Central memory CD8-positive, alpha-beta T cell (primary cell): ENCODE measurements at places on chromosomes 6 and 20.

- H3K4me3 ChIP-seq, result no peak overlapping the region
- DNase-seq, result no peak
- H3K27me3 ChIP-seq, result no peaks in the 10 kb centered on the region
- no peaks in the 10 kb centered on the region for H3K4me1 ChIP-seq
- no peaks in the 10 kb centered on the region for H3K36me3 ChIP-seq
- H3K27ac ChIP-seq, result no peak overlapping the region
These were observed 117.2 kb upstream of the SLC22A16 start for GRCh38 chr6:110593637-110594036.

DNA sequence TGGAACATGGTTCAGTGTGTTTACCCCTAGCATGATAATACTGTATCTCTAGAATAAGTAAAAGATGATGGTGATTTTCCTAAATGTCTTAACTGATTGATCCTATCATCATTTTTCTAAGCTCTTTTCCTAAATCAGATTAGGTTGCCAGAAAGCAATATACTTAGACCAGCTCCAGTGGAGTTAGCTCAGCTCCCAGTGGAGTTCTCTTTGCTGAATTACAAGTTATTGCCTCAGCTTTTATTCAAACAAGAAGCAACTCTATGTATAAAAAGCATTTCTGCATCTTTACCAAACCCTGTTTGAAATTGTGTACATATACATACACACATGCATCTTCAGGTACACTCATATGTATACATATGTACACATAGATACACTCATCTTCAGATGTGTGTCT lies 44.9 kb downstream of the SNX9 start:
- no peaks in the 10 kb centered on the region for H3K4me1 ChIP-seq
- H3K36me3 ChIP-seq, result peaks cover 2% of the 10 kb centered on the region
- H3K27me3 ChIP-seq, result no peaks in the 10 kb centered on the region
- H3K27ac ChIP-seq, result no peak overlapping the region

- peak; percentile 16 for DNase-seq
- H3K27ac ChIP-seq, result peak overlapping the region; percentile 54
- peaks cover 3% of the 10 kb centered on the region for H3K36me3 ChIP-seq
These were observed 21.3 kb downstream of the PLCB1 start for GRCh38 chr20:8153281-8153908.

DNA sequence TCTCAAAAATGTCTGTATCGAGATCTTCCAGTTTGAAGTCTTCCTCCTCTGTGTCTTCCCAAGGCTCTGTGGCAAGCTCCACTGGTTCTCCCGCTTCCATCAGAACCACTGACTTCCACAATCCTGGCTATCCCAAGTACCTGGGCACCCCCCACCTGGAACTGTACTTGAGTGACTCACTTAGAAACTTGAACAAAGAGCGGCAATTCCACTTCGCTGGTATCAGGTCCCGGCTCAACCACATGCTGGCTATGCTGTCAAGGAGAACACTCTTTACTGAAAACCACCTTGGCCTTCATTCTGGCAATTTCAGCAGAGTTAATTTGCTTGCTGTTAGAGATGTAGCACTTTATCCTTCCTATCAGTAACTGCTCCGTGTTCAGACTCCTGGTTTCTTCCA lies 10.0 kb upstream of the DHX35 start:
- H3K27me3 ChIP-seq, result no peaks in the 10 kb centered on the region
- no peak for DNase-seq
- no peaks in the 10 kb centered on the region for H3K4me1 ChIP-seq
- no peak overlapping the region for H3K4me3 ChIP-seq

GRCh38 chr6:54284161-54284860 lies 23.9 kb upstream of the TINAG start:
- no peak overlapping the region for H3K27ac ChIP-seq
- no peak for DNase-seq
- no peaks in the 10 kb centered on the region for H3K4me1 ChIP-seq
- H3K4me3 ChIP-seq, result no peak overlapping the region
- H3K27me3 ChIP-seq, result no peaks in the 10 kb centered on the region

DNA sequence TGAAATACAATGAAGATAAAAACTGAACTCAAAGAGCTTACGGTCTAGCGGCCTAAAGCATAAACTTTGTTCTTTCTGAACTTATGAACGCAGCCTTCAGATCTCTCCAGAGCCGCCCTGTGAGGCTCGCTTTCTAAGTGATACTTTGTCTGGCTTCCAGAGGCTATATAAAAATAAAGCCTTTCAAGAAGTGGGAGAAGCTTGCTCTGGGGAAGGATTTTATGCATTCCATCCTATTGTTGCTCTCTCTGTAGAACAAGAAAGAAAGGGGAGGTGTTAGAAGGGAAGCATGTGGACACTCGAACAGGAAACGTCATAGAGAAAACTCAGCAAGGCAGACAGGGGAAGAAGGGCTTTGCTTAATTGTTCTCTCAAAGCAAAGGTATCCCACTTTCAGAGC lies 77.0 kb downstream of the TBX18 start:
- no peak for DNase-seq
- no peaks in the 10 kb centered on the region for H3K36me3 ChIP-seq
- H3K4me3 ChIP-seq, result no peak overlapping the region
- no peaks in the 10 kb centered on the region for H3K4me1 ChIP-seq
- no peak overlapping the region for H3K27ac ChIP-seq

DNA sequence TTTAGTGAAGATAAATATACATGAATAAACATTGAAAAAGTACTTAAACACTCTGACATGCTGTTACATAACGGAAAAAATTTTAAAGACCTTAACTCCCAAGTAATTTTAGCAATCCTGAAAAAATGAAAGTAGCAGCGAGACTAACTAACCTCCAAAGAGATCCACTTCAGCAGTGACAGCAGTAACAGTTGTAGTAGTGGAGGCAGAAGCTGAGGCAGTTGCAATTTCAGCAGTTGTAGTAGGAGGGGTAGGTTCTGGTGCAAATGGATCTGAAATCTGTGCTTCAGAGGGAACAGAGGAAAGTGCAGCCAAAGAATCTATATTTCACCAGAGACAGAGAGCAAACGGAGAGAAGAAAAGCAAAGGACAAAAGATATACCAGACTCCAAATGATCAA lies 88.8 kb downstream of the PRSS35 start:
- no peaks in the 10 kb centered on the region for H3K27me3 ChIP-seq
- H3K4me3 ChIP-seq, result no peak overlapping the region
- H3K27ac ChIP-seq, result no peak overlapping the region

- no peak overlapping the region for H3K27ac ChIP-seq
- no peak for DNase-seq
- peaks cover 2% of the 10 kb centered on the region for H3K4me1 ChIP-seq
- H3K27me3 ChIP-seq, result no peaks in the 10 kb centered on the region
These were observed 121.9 kb downstream of the SIM1 start for GRCh38 chr6:100342830-100343229.

DNA sequence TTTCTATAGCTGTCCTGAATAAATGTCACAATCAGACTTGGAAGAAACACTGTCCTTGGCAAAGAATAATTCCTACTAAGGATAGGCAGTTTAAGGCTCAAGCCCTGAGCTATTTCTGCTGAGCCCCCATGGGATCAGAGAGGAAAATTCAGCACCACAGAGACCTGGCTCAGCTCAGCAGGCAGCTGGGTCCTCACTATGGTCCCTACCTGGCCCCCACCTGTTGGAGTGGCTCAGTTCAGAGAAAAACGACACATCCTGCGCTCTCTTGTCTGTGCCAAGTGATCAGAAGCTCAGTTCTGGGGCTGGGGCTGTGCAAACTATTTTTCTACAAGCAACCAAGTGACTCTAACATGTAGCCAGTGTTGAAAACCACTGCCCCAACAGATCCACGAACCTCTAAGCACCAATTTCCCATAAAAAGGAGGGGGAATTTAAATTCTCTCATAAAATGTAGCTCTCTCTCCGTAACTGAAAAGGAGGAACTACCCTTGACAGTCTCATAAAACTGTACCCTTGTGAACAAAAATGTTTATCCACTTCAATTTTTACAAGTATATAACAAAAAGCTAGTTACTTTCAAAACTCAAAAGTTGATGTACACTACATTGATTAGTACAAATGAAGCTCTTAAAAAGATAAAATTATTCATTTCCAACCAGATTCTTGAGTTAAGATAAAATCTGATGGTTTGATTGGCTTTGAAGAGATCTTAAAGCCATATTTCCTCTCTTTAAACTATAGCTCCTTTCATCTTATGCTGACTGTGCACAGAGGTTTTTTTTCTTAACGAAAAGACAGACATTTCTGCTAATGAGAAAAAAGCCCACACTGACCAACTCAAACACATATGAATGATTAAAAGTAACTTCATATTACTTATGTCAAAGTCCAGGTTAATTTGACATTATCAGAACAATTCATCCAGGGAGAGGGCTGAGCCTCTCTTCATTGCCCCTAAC lies 52.0 kb downstream of the KIF13A start:
- no peak for DNase-seq
- no peaks in the 10 kb centered on the region for H3K36me3 ChIP-seq
- peaks cover 17% of the 10 kb centered on the region for H3K27me3 ChIP-seq
- no peak overlapping the region for H3K4me3 ChIP-seq
- no peaks in the 10 kb centered on the region for H3K4me1 ChIP-seq

GRCh38 chr6:99603421-99604165 lies 3.0 kb upstream of the PRDM13 start:
- H3K27me3 ChIP-seq, result peaks cover 100% of the 10 kb centered on the region
- peak overlapping the region; percentile 64 for H3K4me3 ChIP-seq
- no peak for DNase-seq
- H3K36me3 ChIP-seq, result peaks cover 8% of the 10 kb centered on the region
- peaks cover 20% of the 10 kb centered on the region for H3K4me1 ChIP-seq

- H3K36me3 ChIP-seq, result no peaks in the 10 kb centered on the region
- H3K27me3 ChIP-seq, result peaks cover 16% of the 10 kb centered on the region
- H3K27ac ChIP-seq, result no peak overlapping the region
- H3K4me1 ChIP-seq, result no peaks in the 10 kb centered on the region
These were observed 99.6 kb downstream of the OGFRL1 start for GRCh38 chr6:71388068-71388744.

- H3K36me3 ChIP-seq, result peaks cover 20% of the 10 kb centered on the region
- H3K4me3 ChIP-seq, result no peak overlapping the region
- H3K27ac ChIP-seq, result peak overlapping the region; percentile 9
- peaks cover 22% of the 10 kb centered on the region for H3K4me1 ChIP-seq
- H3K27me3 ChIP-seq, result peaks cover 88% of the 10 kb centered on the region
- DNase-seq, result no peak
These were observed 12.9 kb upstream of the PRSS16 start for GRCh38 chr6:27234576-27234975.
